ENCODE measurements at places on chromosomes 5 and 9.

GRCh38 chr5:5116956-5117355, 23.2 kb upstream of the ADAMTS16 start:
- no peak for DNase-seq

GRCh38 chr9:124135813-124136365, 121.9 kb upstream of the NEK6 start:
- DNase-seq, result no peak

GRCh38 chr9:105007143-105007542, 79.2 kb upstream of the ABCA1 start:
- DNase-seq, result no peak

DNA sequence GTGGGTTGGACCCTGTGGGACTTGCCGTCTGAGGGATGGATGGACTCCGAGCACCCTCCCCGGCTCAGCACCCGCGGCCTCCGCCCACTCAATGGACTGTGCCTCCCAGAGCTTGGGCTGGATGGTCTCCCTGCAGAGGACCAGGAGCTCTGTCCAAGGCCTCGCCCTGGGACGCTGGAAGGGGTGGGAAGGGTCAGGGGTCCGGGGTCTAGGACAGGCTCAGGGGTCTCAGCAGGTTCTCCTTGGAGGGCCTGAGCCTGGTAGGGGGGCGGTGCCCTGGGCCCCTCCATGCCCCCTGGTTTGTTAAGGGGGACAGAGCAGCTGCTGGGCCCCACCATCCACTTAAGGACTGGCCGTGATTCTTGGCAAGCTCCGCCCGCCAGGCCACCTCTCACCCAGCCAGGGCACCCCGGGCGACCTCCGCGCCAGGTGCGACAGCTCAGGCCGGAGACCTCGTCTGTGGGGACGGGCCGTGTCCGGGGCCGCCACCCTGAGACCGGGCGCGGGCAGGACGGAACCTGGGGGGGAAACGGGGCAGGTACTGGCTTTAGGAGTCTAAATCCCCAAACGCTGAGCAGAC, 29.2 kb downstream of the EXOC3 start:
- no peak for DNase-seq

- no peak for DNase-seq
These were observed at the start of gene C1QTNF3 for GRCh38 chr5:34043099-34043876. C1QTNF3 (minus strand) TSS chr5:34043213; CDS start chr5:34043125, 88 bp downstream.

GRCh38 chr9:32581512-32582143, 8.7 kb upstream of the NDUFB6 start:
- no peak for DNase-seq

GRCh38 chr5:107864793-107865192, 194.1 kb upstream of the EFNA5 start:
- DNase-seq, result no peak

GRCh38 chr5:38466424-38467189, 89.8 kb downstream of the LIFR start:
- DNase-seq, result no peak

- DNase-seq, result no peak
These were observed 69.2 kb downstream of the SYK start for GRCh38 chr9:90870621-90871326.

GRCh38 chr5:172481011-172481800, 26.9 kb upstream of the SH3PXD2B start:
- no peak for DNase-seq

DNA sequence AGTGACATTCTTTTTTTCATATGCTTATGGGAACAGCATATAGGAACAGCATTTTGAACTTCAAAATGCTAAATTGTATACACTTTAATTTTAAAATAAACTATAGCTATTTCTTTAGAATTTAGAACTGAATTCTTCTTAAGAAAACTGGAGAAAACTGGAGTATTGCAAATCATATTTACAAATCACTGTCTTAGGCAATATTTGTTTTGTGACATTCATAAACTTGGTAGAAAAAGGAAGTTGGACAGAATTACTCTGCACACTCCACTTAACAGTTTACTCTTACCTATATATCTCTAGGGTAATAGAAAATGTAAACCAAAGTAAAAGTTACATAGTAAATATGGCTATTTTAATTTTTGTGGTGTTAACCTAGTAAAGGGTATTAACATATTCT, 3.1 kb downstream of the DMRTA1 start:
- no peak for DNase-seq

DNA sequence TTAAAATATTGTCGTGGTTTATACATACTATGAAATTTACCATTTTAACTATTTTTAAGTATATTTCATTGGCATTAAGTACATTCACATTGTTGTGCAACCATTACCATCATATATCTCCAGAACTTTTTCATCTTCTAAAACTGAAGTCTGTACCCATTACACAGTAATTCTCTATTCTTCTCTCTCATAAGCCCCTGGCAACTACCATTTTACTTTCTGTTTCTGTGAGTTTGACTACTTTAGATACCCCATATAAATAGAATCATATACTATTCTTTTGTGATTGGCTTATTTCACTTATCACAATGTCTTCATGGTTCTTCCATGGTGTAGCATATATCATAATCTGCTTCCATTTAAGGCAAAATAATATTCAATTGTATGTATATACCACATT, 30.3 kb downstream of the NDUFS4 start:
- DNase-seq, result no peak

DNA sequence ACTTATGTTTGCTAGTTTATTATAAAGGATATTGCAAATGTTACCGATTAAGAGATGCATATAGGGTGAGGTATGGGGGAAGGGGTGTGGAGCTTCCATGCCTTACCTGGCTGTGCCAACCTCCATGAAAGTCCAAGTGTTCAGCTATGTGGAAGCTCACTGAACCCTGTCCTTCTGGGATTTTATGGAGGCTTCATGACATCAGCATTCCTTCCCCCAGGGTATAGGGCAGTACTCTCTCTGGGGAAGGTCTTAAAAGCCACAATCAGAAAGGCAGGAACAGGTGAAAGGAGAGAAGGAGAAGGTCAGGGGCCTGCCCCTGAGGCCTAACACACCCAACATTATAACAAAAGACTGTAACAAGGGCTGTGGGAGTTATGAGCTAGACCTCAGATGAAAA, 592.6 kb downstream of the PDE4D start:
- DNase-seq, result no peak

- no peak for DNase-seq
These were observed 1096.0 kb downstream of the DTWD2 start for GRCh38 chr5:117892360-117892759.

DNA sequence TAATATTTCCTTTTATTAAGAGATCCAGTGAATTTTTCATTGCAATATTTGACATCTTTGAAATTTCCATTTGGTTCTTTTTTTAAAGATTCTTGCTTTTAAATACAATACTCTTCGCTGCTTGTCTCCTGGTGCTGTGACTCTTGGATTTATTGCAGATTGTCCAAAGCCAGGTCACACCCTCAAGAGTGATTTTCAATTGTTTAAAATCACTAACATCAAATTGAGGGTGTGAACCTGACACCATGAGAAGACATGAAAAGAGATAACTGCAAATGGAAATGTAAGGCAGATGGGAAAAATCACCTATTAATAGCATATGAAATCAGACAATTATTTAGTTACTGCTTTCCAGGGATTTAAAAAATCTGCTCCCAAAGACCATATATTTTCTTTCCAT, 42.6 kb downstream of the ANXA1 start:
- no peak for DNase-seq

DNA sequence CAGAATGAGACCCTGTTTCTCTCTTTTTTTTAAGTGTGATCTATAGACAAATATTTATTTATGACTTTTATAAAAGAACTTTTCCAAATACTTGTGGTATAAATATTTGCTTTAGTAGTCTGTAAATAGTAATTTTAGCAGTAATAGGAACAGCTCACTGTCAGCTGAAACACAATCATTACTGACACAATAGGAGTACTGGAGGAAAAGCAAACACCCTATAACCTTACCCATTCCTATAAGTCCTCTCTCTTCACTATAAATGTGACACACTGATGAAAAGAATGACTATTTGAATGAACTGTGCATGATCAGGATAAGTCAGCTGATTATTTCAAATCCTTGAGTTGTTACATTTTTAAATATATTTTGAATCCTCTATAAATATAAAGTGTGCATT, 72.4 kb downstream of the CDH12 start:
- no peak for DNase-seq

DNA sequence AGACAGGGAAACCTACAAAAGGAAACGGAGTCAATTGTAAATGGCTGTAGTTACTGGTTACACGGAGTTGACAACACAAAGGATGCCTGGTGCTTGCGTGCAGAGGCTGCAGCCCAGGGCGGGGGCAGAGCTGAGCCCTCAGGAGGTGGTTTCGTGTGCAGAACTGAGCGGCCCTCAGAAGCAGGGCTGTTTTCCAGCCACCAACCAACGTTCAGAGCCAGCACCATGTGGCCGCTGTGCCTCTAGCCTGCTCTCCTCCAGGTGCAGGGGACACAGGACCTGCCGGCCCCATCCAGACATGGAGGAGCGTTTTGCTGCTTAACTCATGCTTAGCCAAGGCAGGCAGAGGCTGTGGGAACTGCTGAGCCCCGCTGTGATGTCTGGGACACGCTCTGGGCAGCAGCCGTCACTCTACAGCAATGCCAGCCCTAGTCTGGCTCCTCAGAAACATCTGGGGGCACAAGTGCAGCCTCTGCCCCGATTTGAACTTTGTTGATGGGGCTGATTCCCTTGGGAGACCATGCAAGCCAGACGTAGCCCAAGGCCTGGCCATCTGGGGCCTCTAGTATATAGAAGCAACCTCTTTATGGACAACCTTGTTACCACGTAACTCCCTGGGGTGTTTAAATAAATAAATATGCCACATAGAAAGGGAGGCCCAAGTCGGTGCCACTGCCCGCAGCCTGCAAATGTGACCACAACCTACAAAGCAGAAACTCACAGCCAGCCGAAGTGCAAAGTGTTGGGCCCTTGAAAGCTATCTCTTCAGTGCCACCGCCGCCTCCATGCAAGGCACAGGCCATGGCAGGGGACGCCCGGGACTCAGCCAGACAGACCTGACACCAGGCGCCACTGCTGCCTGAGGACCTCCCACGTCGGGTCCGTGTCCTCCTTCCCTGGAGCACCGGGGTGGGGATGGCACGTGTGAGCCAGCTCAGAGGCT, 42.1 kb downstream of the NKD2 start:
- no peak for DNase-seq

DNA sequence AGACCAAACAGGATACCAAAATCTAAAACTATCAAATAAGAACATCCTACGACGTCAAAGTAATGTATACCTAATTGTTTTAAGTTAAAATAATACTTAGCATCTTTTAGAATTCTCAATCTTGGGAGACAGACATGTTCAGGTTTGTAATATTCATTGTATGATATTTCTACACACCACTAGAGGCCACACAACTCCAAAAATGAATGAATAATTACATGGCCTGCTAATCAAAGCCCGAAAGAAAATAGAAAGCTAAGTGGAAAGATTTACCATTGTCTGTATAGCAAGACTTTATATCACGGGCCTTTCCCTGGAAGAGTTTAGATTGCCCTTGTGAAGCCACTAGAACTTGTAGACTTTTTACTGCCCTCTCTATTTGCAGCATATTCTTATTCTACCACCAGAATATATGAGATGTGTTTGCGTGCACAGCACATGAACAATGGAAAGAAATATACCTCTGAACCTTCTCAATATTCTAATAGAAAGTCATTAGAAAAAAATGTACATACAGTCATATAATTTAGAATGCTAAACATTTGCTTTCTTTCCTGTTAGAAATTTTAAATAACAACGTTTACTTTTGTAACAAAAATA, 380.1 kb upstream of the NUDT12 start:
- no peak for DNase-seq

GRCh38 chr5:72244862-72245371, 75.1 kb downstream of the MRPS27 start:
- no peak for DNase-seq

- no peak for DNase-seq
These were observed 394.3 kb downstream of the GADD45G start for GRCh38 chr9:89999176-89999533.

DNA sequence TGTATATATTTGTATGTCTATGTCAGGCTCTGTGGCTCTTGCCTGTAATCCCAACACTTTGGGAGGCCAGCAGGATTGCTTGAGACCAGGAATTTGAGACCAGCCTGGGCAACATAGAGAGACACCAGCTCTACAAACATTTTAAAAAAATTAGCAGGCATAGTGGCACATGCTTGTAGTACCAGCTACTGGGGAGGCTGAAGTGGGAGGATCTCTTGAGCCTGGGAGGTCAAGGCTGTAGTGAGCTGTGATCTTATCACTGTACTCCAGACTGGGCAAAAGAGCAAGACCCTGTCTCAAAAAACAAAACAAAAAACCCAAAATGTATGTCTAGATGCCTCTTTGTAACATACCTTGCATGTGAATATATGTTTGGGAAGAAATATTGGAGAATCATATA, 15.8 kb downstream of the ARRDC3 start:
- no peak for DNase-seq

DNA sequence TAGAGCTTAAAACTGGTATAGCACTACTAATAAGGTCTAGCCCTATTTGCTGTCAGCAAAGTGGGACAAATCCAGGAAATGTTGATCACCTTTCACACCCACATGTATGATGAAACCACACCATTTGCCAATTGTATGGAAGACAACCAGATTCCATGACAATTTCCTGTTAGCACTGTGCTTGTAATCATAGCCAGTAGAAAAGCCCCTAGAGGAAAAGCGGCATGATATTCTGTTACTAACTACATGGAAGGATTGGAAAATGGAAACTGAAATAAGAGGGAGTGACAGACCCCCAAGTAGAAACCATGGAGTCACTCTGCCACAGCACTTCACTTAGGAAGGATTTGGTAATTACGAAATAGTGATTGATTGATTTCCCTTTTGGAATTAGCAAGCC, 923 bp downstream of the SPATA6L start:
- no peak for DNase-seq

DNA sequence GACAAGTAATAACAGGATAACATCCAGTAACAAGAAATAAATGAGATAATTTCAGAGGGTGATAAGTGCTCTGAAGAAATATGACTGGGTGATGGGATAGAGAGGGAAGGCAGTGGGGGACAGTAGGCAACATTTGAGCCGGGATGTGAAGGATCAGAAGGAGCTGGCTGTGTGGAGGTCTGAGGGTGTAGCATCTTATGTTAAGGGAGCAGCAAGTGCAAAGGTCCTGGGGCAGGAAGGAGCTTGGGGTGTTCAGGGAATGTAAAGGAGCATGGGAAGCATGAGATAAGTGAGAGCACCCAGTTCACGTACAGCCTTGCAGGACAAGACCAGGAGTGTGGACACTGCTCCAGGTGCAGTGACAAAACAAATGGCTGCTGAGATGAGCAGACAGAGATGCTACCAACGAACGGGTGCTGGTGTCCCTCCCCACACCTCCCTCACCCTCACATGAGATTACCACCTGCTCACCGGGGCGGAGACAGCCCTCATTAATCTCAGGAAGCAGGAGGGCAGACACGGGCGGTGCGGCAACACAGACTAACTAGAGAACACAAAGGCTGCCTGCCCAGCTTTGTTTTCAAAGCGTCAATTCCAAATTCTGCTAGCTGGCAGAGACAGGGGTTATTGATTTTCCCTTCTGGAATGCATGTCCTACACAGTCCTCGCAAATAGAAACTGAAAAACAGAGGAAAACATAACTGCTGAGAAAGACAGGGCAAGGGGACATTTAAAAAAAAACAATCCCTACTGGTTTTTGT, 298.1 kb upstream of the PANK3 start:
- DNase-seq, result no peak

- no peak for DNase-seq
These were observed 31.1 kb downstream of the FOXD1 start for GRCh38 chr5:73417303-73418034.

GRCh38 chr5:163912046-163912445, 406.6 kb downstream of the MAT2B start:
- DNase-seq, result no peak
